Cardiac fibroblast (primary cell): ENCODE measurements at places on chromosomes 2 and 18.

GRCh38 chr18:44198612-44199284, 481.9 kb upstream of the SETBP1 start:
- DNase-seq, result no peak

DNA sequence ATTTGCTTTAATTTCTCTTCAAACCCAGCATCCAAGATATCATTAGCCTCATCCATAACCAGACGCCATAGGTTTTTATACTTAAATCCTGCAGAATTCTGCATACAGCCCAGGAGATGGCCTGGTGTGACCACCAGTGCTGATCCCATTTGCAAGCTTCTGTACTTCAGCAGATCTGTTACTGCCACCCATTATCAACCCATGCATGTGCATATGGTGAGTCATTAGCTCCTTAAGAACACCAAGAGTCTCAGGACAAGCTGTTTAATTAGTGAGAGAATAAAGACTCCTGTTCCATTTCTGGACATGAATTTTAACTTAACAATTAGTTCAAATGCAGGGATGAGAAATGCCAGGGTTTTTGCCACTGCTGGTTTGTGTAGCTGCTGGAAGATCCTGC, 110.7 kb upstream of the TANK start:
- no peak for DNase-seq

GRCh38 chr2:200354833-200355751, 48.6 kb downstream of the SPATS2L start:
- DNase-seq, result no peak

DNA sequence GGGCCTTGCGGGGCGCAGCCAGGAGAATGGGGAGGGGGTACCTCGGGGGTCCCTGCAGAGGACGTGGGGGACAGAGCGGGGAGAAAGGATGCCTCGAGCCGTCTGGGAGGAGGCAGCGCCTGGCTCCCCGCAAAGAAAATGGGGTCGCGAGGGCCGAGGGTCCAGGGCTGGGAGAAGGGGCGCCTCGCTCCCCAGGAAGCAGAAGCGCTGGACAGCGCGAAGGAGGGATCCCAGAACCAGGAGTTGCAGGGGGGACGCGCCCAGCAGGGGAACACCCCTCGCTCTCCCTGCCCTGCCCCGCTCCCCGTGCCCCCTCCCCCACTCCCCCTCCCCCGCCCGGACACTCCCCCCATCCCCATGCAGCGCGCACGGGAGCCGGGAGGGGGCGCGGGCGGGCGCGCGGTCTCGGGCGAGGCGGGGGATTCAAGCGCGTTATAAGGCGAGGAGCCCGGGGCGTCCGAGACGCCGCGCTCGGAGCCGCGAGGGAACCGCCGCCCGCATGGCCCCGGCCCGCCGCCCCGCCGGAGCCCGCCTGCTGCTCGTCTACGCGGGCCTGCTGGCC, at the start of gene ERFE:
Gene ERFE (plus strand): TSS at position 462 of the 562 bp plus-strand sequence. CDS start 38 bp downstream, at position 500.
- DNase-seq, result peak; percentile 54

DNA sequence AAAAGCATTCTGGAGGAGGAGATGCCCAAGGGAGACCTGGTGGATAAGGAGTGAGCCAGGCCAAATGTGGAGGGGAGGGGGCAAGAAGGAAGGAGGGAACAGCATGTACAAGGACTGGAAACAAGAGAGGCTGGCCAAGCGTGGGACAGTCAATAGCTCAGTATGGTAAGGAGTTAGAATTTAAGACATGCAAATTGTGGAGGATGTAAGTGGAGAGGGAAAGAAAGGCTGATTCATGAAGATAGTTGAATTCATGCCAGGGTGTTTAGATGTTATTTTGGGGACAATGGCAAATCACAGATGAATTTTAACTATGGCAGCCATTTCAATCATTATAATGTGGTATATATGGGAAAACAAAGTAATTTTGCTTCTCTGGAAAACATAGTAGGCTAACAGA, 462.3 kb downstream of the MEIS1 start:
- peak; percentile 42 for DNase-seq

DNA sequence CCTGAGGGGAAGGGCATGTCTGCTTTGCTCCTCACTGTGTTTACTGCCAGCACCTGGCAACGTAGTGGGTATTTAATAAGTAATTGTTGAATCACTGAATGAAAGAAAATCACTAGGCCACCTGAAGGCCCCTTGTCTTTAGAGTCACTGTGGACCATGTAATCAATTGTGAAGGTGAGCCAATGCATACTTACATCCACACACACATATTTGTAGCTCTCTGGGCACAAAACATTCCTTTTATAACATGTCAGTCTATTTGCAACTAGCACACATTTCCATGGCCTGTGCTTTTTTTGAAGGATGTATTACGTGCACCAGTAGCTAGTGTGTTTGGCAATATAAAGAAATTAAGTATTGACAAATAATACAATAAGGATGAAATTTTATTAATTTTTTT, 11.2 kb downstream of the ATP8B1 start:
- no peak for DNase-seq

GRCh38 chr18:25814841-25815458, 275.5 kb downstream of the SS18 start:
- DNase-seq, result no peak

- DNase-seq, result no peak
Measured at GRCh38 chr2:164935118-164936101, 19.9 kb downstream of the SLC38A11 start.

DNA sequence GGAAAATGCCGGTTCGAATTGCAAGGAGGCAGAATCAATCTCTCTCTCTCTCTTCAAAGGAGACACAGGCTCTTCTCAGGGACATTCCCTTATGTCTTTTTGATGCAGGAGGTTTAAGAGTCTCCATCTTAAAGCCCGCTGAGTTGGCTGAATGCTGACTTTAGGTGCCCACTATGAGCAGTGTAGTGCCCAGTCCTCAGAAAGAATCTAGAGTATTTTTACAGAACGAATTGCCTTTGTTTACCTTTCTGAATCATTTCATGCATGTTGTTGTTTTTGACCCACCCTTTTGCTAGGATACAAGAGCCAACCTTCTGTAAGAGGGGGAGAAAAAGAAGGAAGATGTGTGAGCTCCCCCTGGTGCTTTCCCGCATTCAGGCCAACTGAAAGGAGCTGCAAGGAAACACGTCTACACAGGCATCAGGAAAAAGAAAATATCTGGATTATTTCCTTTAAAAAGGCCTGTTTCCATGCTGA, 193.5 kb upstream of the TCF4 start:
- DNase-seq, result peak; percentile 93

GRCh38 chr2:73091164-73091563, 19.7 kb upstream of the SFXN5 start:
- peak; percentile 22 for DNase-seq

- no peak for DNase-seq
Measured at GRCh38 chr2:114261366-114261765, 181.1 kb upstream of the DPP10 start.

GRCh38 chr2:100891906-100892642, 72.1 kb downstream of the NPAS2 start:
- DNase-seq, result peak; percentile 57

DNA sequence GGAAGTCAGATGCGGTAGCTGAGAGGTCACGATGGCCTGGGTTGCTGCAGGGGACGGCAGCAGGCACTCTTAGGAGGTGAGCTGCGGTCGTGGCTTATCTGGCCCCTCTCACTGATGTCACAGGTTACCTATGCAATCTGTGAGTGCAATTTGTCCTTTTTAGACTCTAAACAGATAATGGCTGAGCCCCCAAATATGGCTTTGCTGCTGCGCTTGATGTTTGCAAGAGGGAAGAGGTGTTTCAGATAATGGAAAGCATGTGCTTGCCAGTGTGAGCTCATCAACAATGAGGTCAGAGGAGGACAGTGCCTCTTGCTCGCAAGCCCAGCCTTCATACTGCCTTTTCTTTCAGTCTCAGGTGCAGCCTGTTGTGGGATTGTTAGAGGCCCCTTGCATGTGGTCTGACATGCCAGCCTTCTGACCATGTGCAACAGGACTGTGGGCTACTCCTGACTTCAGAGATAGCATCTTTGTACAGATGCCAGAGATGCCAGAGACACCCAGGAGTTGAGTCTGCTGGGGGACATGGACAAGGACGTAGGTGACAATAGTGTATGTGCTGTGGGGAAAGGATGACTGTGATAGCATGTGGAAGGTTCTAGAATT, 151.3 kb downstream of the TANC1 start:
- peak; percentile 15 for DNase-seq

- peak; percentile 73 for DNase-seq
Measured at GRCh38 chr2:189698020-189698887, 23.8 kb downstream of the ANKAR start.

DNA sequence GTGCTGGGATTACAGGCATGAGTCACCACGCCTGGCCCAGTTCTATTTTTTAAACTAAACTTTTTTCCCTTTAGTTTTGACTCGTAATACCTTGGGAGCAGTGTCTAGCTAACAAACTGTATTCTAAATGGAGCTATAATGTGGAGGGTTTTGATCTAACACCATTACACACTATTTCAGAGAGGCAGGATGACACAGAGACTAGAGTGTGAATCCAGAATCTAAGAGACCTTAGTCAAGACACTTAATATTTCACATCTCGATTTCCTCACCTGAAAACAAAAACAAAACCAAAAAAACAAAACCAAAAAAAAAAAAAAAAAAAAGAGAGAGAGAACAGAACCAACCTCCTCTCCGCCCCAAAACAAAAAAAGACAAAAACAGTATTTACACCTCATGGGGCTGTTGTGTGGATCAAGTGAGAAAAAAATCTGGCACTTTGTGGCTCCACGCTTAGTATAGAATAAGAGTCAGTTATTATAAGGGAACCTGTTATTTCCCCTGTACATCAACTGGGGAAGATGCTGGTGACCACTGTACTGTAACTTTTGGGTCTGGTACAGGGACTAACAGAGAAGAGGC, 31.3 kb downstream of the DARS1 start:
- no peak for DNase-seq
